NCI-H1417 (cell line): ENCODE measurements at places on chromosomes 13 and 19.

DNA sequence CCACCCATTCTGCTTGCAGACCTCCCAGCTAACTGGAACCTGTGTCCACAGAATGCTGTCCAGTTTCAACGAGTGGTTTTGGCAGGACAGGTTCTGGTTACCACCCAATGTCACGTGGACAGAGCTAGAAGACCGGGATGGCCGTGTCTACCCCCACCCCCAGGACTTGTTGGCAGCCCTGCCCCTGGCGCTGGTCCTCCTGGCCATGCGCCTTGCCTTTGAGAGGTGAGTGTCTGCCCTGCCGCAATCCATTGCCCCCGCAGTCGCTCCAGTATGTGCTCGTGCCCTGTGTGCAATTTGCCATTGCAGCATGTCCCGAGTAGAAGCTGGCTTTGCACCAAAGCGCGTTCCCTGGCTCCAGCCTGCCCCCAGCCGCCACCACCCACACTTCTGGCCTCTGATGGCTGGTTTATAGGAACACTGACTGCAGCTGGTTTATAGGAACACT is 41.9 kb downstream of the CERS4 start:
- no peak for DNase-seq

DNA sequence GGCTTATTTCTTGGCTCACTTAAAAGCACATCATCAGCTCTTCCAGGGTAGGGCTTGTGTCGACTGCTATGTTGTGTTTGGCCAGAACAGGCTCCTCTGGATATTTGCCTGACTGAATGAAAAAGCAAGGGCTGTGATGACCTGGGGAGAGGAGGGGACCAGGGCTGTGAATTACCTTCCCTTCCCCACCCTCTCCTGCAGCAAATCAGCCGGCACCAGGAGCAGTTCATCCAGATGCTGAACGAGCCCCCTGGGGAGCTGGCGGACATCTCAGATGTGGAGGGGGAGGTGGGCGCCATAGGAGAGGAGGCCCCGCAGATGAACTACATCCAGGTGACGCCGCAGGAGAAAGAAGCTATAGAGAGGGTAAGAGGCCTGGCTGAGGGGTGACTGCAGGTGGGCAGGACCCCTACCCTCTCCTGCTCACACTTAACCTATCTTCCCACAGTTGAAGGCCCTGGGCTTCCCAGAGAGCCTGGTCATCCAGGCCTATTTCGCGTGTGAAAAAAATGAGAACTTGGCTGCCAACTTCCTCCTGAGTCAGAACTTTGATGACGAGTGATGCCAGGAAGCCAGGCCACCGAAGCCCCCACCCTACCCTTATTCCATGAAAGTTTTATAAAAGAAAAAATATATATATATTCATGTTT is 4.4 kb downstream of the GADD45GIP1 start:
- no peak for DNase-seq

DNA sequence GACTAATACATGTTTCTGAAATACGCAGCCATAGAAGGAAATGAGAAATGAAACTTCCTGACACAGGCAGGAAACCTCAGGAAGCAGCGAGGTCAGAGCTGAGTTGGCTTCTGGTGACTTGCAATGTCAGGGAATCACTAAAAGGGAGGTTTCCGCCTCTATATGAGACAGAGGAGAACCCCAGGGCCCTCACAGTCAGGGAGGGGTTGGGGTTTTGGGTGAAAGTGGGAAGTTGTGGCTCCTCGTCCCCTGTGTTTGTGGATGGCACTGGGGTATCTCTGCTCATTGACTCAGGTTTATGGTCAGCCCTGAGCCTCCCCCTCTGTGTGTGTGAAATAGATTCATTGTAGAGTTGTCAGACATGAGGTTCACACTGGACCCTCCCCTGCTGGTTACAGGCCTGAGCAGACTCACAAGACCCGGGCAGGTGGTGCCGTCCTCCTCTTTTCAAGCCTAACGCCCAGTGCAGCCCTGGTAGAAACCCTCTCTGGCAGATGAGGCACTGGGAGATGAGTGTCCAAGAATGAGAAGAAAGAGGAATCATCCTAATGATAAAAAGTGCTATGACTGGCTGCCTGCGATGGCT is 5.5 kb upstream of the LILRA6 start:
- no peak for DNase-seq

- DNase-seq, result no peak
Observed at GRCh38 chr13:27979765-27980279, 8.7 kb downstream of the URAD start.

- DNase-seq, result peak; percentile 31
Observed at GRCh38 chr13:67139551-67139950, 90.6 kb downstream of the PCDH9 start.

- DNase-seq, result no peak
Observed at GRCh38 chr13:21688056-21688455, 17.2 kb downstream of the FGF9 start.

GRCh38 chr19:2039089-2039958 is 11.7 kb downstream of the MKNK2 start:
- no peak for DNase-seq

DNA sequence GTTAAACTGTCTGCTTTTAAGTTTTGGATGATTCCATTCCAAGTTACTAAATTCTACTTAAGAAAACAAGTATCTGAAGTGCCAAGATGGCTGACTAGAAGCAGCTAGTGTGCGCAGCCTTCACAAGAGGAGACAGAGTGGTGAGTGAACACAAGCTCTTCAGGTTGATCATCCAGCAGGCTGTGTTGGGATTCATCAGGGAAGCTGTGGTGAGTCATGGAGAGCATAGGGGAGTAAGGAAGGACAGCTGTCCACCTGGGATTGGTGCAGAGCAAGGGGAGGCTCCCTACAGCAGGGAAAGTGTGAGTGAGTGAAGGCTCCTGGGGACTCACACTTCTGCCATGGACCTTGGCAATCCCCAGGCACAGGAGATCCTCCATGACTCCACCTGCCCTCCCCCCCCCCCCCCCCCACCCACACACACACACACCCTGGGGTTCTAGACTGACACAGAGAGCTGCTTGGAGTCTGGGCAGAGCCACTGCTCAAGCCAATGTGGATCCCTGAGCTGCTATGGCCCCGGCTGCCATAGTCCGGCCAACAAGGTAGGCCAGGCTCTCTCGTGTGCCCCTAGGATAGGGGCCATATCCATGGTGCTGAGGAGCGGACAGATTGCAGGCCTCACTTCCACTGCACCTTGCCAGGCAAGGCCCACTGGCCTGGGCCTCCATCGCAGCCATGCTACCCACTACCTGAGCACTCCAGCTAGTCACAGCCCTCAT is 23.5 kb downstream of the SLC25A15 start:
- no peak for DNase-seq

GRCh38 chr19:55216461-55217198 is 7.3 kb upstream of the PTPRH start:
- DNase-seq, result peak; percentile 91

DNA sequence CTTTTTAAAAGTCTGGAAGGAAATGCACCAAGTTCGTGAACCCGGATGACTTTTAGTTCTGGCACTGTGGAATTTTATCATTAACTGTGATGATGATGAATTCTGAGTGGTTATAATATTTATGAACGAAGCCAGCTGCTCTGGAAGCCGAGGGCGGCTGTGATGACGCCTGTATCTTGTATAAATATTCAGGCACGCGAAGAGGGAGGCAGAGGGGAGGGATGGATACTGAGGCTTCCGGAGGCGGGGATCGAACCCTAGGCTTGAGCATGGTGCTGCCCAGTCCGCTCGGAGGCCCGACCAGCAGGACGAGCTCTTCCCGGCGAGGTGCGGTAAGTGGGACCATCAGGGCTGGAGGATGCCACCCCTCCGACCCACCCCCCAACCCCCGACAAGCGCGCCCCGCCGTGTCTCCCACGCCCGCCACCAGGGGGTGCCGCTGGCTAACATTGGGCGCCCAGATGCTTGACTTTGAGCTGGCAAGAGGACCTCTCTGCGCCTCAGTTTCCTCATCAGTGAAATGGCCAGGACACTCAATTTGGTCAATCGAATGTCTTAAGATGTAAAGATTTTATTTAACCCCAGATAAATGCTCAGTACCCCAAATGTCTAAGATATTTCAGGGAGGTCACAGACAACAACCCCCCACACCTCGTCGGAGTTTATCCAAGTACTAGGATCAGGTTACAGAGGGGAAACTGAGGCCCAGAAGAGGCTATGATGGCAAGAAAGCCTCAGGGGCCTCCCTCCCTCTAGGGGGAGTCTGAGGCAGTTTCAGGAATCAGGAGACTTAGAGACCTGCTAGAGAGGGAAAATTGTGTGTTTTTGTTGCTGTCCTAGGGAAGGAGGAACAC is 4.5 kb upstream of the RAB3A start:
- DNase-seq, result peak; percentile 27

GRCh38 chr19:19056636-19057275 is 7.0 kb upstream of the SLC25A42 start:
- no peak for DNase-seq

- no peak for DNase-seq
Observed at GRCh38 chr19:11710313-11710712, 28.4 kb downstream of the ZNF823 start.

DNA sequence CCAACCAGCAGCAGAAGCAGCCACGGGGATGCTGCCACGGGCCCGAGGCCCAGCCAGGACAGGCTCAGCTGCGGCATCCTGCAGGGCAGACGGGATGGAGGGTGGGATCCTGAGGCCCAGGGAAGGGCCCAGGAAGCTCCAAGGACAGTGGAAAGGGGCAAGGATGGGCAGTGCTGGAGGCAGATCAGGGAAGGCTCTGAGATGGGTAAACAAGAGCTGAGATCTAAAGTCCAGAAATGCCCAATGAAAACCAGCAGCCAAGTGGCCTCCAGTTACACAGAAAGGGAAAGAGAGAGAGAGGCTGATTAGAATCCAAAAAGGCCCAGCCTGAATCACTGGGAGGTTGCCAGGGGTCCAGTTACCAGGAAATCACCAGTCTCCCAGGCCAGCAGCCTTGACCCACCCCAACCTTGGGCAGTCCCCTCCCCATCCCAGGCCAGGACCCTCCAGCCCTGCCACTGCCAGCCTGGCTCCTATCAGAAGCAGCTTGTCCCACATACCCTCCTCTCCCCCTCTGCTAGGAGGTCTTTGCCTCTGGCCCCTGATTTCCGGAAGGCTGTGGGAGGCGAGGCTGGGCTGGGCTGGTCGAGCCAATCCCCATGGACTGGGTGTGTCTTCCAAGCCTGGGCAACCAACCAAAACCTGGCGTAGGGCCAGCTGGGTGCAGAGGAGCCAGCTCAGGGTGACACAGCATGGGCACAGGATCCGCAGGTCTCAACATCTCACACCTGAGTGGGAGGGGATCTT is at the start of gene CYP4F11:
Gene CYP4F11, minus strand, starts transcription at position 198 of the 747 bp plus-strand sequence. Its CDS starts 121 bp downstream, at position 77.
- no peak for DNase-seq

DNA sequence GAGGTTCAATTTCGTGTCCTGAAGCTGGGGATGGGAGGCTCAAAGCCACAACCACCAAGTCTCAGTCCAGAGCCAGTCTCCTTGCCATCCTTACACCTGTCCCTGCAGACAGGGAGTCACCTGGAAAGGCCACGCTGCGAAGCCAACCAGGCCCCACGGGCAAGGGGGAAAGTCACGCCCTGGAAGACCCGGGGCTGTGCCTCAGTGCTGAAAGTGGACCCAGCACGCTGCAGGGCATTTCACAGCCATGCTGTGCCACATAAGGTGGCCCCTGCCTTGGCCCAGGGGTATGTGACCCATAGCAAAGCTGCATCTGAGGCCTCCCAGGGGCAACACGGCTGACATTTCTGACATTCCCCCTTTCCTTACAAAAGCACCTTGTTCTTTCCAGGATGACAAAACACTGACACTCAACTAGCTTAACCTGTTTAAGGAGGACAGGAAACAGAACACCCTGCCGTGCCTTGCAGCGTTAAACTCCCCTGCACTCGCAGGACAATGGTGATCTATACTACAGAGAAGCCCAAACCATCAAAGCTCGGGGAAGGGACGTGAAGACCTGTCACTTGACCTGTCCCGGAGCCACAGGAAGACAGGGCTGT is 14.8 kb downstream of the CHERP start:
- DNase-seq, result no peak

- DNase-seq, result peak; percentile 94
Observed at GRCh38 chr19:37655301-37655688, at the start of gene ZFP30. TSS of gene ZFP30 (minus strand) at chr19:37655465. CDS start at chr19:37647822, 7,643 bp downstream.

DNA sequence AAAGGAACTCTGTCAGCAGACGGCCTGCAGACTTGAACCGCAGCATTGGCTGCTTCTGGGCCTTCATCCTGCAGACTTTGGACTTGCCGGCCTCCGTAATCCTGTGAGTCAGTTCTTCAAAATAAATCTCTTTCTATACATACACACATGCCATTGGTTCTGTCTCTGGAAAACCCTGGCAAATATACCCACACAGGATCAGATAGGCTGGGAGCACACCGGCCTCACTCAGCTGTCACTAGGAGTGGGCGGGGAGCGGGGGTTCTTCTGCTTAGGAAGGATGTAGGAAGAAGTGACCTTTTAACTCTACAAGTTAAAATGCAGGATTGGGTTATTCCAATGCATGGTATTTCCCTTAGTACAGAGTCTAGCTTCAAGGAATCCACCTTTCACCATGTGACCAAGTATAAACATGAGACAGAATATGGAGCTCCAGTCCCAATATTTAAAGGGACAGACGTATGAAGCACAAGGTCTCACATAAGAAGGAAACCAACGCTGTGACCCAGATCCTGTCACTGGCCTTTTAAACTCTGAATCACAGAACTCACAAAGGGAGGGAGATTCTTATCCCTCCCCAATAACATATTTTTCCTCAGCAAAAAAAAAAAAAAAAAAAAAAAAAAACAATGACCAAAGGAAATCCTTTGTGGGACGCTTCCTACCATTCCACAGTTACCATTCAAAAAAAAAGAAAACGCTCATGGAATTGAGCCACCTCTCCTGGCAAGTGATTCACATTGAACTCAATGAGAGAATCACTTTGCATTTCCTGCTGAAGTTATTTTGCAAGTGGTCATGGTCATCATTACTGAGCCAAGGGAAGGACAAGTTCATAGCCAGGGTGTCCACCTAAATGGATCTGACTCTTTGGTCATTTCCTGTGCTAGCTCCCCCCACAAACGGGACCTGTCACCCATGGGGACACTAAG is 352.9 kb downstream of the FOXO1 start:
- no peak for DNase-seq

DNA sequence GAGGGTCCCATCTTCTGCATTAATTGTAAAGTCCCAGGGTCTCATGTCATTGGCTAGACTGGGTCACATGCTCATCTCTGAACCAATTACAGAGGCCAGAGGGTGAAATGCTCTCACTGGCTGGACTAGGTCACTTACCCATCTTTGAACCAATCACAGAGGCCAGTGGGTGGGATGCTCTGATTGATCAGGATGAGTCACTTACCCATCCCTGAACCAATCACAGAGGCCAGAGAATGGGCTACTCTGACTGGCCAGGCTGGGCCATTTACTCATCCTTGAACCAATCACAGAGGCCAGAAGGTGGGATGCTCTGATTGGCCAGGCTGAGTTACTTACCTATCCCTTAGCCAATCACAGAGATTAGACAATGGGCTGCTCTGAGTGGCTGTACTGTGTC is 5.3 kb downstream of the MISP start:
- DNase-seq, result no peak

GRCh38 chr19:40247178-40247577 is 20.7 kb upstream of the CCNP start:
- no peak for DNase-seq
